Activated T-helper 1 cell treated with anti-CD3 and anti-CD28 coated beads, Interleukin-2, amount 50 U/mL, for 16 hours (primary cell): ENCODE measurements at places on chromosomes 6 and 20.

DNA sequence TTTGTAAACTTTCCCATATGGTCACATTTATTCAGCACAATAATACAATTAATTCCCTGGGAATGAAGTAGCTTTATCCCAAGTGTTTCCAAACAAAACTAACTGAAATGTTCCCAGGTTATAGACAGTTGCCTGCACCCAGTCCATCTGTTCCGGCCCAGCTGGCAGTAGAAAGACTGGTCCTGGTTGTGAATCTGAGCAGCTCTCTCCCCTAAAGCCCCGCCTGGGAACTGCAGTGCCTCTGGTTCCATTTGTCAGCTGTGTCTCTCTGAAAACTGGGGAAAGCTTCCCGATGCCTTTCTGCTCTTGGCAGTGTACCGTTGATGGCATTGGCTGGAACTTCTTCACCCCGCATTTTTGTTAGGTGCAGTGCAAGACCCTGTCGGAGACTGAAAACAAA lies 8.7 kb downstream of the MTHFD1L start:
- DNase-seq = no peak

DNA sequence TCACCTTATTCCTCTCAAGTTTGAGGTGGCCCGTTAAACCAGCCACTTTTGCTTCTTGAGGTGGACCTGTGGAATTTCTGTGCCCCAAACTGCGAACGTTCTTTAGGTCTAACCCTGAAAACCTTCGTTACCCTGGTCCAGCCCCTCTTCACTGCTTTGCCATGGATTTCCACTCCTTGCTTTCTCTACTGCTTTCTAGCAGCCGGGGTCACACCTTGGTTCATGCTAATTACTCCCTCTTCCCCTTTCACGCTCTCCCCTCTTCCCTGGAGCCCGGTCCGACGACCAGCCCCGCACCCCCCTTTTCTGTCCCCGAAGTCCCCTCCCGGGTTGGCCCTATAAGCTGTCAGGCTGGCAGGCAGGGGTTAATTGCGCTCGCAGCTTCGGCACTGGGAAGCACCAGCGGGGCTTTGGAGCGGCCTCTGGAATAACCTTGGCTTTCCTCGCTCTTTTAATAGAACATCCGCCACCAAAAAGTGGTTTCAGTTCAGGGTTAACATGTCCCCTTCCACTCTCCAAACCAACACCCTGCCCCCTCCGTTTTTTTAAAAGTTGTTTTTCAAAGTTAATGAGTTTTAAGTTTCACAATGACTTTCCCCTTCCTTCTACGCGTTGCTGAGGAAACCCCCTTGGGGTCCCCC lies 1.4 kb upstream of the HIVEP1 start:
- no peak for DNase-seq

- DNase-seq = no peak
Measured at GRCh38 chr6:36492092-36492491, 49.3 kb downstream of the KCTD20 start.

- no peak for DNase-seq
Measured at GRCh38 chr6:37175332-37176267, 5.6 kb downstream of the PIM1 start.

DNA sequence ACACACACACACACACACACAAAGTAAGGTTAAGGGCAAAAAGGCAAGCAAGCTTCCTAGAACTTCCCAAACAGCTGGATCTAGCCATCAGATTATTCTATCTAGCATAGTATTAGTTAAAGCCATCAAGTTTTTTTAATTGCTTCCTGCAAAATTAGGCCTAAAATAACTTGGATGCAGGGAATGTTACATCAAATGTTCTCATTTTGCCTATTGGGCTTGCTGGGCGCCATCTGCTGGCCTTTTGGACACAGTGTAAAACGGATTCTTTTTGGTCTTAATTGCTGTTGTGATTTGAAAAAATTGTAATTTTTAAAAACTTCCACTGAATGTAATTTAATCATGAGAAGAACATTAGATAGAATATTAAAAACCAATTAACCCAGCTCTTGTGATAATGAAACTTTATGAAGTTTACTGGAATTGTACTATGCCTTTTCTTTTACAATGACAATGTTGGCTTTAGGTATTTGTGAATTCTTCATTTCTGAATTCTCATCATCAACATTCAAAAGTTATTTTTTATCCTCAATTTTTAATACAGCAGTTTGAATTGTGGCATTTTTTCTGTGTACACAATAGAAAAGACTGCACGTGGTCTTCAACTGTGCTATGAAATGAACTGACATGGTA lies 6.8 kb downstream of the MKKS start:
- DNase-seq = no peak

DNA sequence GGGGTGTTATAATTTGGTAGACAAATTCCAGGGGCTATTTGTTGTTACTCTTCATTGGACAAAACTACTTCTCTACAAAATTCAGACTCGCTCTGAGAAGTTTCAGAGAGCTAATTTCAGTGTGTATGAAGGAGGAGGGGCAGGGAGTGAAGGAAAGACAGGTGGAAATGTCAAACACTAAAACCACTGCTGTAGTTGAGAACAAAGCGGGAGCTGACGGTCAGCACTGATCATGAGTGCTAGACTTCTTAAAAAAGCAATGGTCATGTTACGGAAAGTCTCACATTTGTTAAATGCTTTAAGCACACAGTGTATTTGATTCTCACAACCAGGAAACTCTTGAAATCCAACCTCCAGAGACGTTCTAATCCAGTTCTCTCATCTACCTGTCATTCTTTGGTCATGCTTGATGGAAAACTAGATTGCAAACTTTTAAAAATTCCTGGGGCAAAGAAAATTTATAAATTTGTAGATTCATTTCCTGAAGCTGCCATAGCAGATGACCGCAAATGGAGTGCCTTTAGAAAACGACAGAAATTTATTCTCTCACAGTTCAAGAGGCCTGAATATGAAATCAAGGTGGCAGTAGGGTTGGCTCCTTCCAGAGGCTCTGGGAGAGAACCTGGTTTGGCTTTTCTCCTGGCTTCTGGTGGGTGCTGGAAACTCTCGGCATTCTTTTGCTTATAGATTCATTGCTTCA lies 100.7 kb upstream of the CARMIL1 start:
- DNase-seq = no peak

GRCh38 chr6:163416557-163417253 lies 2.2 kb downstream of the QKI start:
- DNase-seq = no peak

- no peak for DNase-seq
Measured at GRCh38 chr6:142797159-142797558, 147.8 kb downstream of the HIVEP2 start.

GRCh38 chr6:51398064-51398705 lies 579.5 kb downstream of the TFAP2B start:
- no peak for DNase-seq

DNA sequence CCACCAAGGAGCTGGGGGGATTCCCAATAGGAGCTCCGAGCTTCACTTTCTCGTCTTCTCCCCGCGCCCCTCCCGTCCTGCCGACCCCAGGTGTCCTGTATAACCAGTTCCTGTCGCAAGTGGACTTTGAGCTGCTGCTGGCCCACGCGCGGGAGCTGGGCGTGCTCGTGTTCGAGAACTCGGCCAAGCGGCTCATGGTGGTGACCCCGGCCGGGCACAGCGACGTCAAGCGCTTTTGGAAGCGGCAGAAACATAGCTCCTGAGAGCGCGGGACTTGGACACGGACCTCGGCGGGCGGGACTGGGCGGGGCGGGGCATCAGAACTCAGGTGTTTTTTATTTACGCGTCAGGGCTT lies 340 bp upstream of the VARS2 start:
- no peak for DNase-seq

- DNase-seq = no peak
Measured at GRCh38 chr20:5448449-5449118, 131.8 kb upstream of the PROKR2 start.

DNA sequence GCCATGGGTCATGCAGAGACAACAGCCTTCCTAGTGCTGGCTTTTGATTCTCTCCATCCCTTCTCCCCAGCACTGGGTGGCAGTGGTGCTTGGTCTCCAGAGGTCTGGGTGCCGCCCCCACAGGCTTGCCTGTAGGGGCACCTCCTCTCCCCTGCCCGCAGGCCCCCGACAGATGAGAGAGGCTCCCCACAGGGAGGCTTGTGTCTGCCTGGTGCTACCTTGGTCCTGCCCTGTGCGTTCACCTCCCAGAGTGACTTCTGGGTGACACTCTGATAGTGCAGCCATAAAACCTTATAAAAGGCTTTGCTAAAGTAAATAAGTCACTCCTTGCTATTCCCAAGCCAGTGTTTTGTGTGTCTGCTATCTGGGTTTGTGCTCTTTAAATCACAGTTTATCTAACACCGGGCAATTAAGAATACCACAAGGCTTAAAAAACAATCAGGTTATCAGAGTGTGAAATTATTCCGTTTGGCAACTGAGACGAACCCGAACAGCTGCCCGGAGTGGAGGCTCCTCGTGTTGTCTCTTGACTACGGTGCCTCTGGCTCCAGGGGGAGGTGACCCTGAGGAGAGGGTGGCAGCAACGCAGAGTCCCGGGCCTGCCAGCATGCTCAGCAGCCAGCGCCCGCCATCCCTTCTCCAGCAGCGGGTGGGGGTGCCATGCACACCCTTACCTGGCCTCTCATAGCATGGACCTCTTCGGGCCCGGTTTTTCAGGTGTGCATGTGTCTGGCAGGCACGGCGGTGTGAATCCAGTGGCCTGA lies 5.4 kb upstream of the C20orf204 start:
- no peak for DNase-seq
